Stimulated activated CD4-positive, alpha-beta T cell treated with anti-CD3 and anti-CD28 coated beads, Interleukin-4, amount 100 ng/mL, for 48 hours (primary cell): ENCODE measurements at places on chromosomes 1 and 21.

- DNase-seq = no peak
These were observed 249.0 kb downstream of the PTPRU start for GRCh38 chr1:29485096-29485925.

DNA sequence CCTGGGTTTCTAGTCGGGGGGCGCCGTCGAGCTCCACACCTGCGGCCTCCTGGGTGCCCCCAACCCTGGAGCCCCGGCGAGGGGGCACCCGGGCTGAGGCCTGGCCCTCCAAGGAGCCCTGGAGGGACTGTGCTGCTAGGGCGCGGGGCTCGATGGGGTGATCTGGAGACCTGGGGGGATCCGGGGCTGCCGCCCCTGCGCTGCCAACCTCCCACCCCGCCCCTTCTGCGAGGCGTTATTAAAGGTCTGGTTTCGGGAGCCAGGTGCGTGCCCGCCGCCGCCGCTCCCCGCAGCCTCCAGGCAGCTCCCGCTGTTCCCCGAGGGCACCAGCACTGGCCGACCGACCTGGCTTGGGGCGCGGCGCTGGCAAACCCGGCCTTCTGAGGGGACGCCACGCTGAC, 746 bp upstream of the POFUT2 start:
- DNase-seq = no peak

- DNase-seq = no peak
These were observed 36.1 kb downstream of the CCDC185 start for GRCh38 chr1:223429313-223429731.

DNA sequence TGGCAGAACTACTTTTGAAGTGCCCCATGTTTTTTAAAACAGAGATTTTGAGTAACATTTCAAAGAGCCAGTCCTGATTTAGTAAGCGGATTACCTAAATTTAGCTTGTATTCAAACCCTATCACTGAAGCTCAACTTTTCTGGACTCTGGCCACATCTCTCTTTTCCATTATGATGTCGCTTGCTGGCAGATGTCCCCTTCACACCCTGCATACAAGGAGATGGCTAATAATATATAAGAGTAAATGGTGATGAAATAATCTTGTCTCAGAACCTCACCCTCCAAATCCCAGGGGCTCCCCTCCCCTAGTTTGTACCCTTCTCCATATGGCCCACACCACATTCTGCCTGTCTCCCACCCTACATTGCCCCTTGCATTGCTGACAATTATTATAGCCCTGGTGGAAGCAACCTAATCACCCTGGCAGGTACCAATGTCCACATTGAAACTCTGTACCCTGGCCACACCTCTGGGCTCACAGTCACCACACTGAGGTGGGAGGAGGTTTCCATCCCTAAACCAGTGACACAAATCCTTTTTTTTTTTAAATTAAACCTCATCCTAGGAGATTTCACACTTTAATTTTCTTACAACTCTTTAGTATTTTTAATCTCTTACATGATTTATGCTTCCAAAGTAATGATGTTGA, 106.0 kb upstream of the SYT6 start:
- DNase-seq = no peak

GRCh38 chr1:116920211-116920610, 10.5 kb downstream of the PTGFRN start:
- no peak for DNase-seq

GRCh38 chr1:115606305-115606704, 35.5 kb upstream of the VANGL1 start:
- no peak for DNase-seq

DNA sequence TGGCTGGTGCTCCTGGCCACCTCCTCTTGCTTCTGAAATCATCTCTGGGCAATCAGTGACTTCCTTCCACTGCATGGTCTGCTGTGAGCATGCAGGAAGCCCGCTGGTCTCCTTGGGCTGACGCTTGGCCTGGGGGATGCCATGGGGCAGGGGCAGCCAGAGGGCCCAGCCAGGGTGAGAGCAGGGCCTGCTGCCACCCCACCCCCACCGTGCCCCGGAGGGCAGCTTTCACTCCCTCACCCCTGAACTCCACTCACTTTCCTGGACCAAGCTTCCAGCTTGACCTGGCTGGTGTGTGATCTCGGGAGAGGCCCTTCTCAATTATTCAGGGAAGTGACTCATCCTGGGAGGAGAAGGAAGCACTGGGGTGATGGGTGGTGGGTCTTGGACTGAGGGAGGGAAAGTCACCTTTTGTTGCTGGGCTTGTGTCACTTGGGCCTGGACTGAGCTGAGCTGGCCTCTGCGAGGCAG, 270.2 kb upstream of the CSF3R start:
- DNase-seq = no peak

DNA sequence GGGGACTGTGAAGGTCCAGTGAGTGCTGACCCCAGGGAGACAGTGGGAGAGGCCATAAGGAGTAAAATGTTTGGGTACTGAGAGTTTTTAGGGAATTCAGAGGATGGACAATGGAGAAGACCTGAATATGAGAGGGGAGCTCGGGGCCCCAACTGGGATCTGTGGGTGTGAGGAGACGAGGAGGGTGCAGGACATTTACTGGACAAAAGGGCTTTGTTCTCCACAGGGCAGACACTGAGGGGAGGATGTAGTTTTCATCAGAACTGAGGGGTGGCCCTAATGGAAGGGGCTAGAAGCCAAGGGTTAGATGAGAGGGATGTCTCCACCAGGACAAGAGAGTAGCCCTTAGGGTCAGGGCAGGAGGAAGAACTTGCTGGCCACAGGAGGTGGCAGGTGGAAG, 30.0 kb downstream of the TMCC2 start:
- DNase-seq = no peak

GRCh38 chr1:196415978-196416377, 192.3 kb downstream of the KCNT2 start:
- no peak for DNase-seq

DNA sequence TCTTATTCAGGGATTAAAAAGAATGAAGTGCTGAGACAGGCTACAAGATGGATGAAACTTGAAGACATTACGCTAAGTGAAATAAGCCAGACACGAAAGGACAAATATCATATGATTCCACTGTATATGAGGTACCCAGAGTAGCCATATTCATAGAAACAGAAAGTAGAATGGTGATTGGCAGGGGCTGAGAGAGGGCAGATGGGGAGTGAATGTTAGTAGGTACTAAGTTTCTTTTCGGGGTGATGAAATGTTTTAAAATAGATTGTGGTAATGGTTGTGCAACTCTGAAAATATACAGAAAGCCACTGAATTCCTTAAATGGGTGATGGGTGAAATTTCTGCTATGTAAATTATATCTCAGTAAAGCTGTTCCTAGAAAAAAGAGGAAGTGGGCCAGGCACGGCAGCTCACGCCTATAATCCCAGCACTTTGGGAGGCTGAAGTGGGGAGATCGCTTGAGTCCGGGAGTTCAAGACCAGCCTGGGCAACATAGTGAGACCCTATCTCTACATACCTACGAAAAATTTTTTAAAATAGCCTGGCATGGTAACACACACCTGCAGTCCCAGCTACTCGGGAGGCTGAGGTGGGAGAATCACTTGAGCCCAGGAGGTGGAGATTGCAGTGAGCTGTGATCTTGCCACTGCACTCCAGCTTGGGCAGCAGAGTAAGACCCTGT, 15.9 kb downstream of the SLC27A3 start:
- no peak for DNase-seq

DNA sequence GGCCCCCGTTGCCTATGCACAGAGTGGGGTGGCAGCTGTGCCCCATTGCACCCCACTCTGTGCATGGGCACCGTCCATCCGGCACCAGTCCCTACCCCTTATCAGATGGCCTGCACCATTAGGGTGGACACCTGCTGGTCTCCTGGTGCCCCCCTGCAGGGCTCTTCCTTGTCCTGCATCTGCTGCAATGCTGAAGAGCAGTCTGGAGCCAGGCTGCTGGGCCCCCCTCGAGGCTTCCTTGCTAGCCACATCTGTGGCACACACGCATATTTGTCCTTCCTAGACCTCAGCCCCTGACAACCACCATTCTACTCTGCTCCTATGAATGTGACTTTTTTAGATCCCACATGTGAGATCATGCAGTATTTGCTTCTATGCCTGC, 56.4 kb downstream of the COL18A1 start:
- no peak for DNase-seq

- DNase-seq = no peak
These were observed 591.2 kb upstream of the PTBP2 start for GRCh38 chr1:96130432-96130831.

GRCh38 chr1:189681252-189681919, 796.3 kb downstream of the BRINP3 start:
- DNase-seq = no peak

DNA sequence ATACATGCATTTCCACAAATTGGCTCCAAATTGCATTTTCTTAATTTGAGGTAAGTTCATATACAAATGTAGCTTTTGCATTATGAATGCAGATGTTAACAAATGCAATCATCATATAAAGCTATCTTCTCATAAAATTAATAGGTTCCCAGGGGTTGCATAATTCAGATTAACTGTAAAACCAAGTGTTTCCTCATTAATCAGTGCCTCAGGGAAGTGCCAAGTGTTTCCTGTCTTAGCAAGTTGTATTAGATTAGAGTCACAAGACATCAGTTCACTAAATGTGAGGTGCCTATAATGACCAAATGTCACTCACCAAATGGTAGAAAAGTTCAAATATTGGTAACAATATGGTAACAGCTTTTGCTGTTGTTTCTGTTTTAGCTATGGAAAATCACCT, 140.8 kb downstream of the PTGER3 start:
- no peak for DNase-seq
